Activated T-cell treated with anti-CD3 and anti-CD28 coated beads, Interleukin-2, amount 50 U/mL, for 72 hours (primary cell): ENCODE measurements at places on chromosomes 5 and 9.

DNA sequence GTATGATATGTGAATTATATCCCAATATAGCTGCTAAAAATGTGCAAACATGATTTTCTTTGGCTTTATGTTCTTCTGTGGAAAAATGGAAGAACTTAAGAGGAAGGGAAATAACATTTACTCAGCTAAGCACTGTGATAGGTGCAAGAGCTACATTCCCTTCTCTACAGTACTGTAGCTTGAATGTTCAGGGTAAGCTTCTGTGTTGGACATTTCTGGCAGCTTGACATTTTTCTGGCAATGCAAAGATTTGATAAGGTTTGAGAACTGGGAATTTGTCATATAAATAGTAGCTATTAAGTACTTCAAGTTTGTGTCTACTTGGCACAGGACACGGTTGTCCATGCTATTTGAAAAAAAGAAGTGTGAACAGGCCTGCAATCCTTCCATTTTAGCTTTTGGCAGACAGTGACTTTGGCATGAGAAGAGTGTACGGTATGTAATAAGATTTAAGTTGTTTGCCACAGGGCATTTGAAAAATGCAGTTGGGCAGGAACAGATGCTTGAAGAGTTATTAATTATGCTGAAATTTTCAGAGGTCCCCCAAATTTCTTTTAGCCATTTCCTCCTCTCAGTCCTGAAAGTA, 77.6 kb downstream of the KIF4B start:
- no peak for DNase-seq

DNA sequence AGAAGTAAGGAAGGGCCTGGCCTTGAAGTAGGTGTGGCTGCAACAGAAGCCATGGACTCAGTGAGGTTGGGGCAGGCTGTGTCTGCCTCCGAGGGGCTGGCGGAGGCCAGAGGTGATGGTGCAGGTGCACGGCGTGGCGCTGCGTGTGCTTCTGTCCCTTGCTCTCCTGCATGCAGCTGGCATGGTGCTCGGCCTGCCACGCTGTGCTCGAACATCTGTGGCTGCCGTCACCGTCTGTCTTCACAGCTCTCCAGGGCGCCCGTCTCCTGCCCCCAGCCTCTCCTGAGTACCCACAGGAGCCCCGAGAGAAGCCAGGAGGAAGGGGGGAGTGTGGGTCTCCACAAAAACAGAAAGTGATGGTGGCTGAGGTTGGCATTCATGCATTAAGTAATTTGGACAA, 193.7 kb downstream of the CACNA1B start:
- DNase-seq, result no peak

DNA sequence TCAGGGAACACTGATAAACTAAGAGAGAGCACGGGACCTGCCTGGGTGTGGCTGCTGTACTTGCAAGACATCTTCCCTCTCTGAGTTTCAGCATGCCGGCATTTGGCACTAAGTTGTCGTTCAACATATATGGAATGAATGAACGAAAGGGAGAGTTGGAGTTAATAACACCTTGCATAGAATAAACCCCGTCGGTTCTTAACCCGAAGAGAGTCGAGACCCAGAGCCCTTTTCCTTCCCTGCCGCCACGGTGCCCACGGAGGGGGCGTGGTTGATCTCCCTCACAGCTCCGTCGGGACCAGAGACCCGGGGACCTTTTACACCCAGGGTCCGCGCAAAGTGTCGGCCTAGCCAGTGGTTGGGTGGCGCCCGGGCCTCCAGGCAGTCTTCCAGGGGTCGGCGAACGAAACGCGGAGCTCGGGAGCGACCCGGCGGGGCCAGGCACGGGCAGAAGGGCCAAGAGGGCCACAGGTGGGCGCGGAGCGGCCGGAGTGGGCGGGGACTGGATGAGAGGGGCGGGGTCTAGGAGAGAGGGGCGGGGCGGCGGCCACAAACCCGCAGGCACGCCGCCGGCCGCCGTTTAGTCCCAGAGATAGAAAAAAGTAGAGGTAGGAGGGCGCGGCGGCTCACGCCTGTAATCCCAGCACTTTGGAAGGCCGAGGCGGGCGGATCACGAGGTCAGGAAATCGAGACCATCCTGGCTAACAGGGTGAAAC, 735 bp upstream of the RPL26L1 start:
- peak; percentile 70 for DNase-seq

DNA sequence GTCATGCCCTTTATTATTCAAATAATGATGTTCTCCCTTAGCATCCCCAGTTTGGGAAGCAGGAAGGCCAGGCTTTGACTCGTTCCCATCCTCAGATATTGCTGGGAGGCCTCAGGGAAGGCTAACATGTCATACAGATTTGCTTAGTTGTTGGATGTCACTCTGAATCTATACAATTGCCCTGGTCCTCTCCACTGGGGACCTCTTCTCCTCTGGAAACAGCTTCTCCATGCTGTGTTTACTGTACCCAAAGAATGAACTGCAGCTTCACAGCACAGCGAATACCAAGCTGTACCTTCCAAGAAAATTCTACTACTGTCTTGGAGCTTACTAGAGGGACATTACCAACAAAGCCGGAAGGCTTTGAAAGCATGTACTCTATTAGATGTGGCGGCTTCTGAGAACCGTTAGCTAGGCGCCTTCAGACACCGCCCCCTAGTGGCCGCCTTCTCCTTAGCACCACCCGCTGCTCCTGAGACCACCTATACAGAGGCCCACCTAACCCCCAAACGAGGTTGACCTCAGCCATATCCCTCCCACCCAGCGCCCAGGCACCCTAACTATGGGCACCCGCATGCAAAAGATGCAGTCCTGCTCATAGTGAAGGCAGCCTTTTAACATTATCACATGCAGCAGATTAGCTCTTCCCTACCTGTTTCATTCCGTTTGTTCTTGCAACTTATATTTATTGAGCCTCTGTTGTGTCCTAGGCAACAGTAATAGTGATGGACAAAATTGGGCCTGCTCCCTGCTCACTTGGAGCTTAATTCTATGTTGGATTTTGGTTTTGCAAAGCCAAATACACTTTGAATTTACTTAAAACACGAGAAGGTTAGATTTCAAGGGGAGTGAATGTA, 34.9 kb upstream of the FOXI1 start:
- DNase-seq, result peak; percentile 21

DNA sequence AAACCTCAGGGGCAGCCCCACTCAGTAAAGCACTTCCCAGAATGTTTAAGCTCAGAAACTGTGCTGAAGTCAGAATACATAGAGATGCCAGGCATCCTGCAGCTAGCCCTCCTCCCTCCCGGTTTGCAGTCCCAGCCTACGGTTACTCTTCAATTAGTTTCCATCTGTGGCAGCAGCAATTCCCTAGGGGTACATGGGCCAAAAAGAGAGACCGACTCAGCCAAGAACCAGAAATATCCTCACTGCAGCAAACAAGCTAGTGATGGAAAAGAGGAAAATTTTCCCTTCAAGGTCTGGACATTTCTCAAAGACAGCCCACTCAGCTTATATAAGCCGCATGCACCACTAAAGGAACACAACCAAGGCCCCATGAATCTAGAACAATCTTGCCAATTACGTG, 89.1 kb upstream of the PPP2R2B start:
- no peak for DNase-seq

DNA sequence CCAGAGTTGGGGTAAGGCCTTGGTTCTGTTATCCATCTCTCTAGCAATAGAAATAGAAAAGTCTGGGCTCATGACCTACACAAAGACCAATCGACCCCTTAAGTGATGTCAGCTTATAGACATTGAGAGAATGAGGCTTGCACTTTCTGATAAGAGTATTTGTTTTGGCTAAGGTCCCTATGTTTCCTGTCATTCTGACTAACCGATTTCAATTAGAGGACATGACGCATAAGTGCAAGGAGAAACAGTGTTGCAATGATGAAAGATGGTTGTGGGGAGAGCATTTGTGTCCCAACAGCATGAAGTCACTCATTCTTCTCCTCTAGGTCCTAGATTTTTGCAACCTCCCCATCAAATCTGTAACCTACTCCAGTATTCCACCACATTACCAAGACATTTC, 255.1 kb downstream of the MAT2B start:
- no peak for DNase-seq

- no peak for DNase-seq
These were observed 16.2 kb upstream of the MEF2C start for GRCh38 chr5:88899096-88899737.

GRCh38 chr9:25716220-25716872, 38.1 kb upstream of the TUSC1 start:
- DNase-seq, result no peak

DNA sequence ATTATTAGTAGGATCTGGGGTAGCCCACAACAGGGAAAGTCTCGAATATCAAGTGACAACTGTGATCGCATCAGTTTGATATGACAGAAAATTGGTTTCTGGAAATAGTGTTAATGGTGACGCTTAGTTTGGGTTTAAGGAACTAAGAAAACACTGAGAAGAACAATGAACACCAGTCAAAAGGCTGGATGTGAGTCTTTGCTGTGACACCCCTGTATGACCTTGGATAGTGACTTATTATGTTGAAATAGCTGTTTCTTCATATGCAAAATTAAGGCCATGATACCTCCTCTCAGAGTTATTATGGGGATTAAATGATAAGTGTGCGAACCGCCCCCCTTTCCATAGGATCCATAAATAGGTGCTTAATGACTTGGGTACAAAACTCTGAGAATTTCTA, 926 bp downstream of the DNAJC25 start:
- DNase-seq, result no peak

- DNase-seq, result no peak
These were observed 12.3 kb downstream of the GLRA1 start for GRCh38 chr5:151912360-151912759.

DNA sequence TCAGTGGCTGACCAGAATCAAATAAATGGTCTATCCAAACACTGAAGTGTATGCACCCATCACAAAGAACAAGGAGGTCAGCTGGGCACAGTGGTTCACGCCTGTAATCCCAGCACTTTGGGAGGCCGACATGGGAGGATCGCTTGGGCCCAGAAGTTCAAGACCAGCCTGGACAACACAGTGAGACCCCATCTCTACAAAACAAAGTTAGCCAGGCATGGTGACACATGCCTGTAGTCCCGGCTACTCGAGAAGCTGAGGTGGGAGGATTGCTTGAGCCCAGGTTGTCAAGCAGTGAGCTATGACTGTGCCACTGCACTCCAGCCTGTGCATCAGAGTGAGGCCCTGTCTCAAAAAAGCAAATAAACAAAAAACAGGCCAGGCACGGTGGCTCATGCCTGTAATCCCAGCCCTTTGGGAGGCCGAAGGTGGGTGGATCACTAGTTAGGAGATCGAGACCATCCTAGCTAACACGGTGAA, 40.5 kb downstream of the SEMA4D start:
- no peak for DNase-seq
